Lung microvascular endothelial cell (primary cell): ENCODE measurements at places on chromosomes 2 and 18.

DNA sequence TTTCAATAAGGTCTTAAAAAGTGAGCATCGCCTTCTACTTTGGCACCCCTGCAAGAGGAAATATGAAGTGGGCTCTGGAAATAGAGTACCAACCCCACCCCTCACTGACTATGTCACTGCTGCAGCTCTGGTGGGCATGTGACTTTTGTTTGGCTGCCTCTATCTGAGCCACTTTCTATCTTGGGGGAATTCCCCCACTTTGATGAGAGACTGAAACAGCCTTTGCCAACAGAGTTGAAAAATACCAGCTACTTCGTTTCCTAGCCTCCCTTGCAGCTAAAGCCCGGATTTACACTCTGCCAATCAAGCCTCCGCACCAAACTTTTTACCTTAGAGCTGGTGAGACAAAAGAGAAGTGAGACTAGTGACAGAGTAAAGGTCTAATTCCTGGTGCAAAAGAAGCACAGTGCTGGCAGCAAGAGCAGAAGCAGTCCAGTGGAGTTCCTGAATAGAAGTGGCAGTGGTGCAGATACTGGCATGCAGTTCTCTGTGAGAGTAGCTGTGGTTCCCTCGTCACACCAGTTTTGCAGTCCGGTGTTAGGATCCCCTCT lies 12.0 kb upstream of the GALNT14 start:
- no peak for DNase-seq

- no peak for DNase-seq
Measured at GRCh38 chr2:40740419-40740818, 288.5 kb upstream of the SLC8A1 start.

DNA sequence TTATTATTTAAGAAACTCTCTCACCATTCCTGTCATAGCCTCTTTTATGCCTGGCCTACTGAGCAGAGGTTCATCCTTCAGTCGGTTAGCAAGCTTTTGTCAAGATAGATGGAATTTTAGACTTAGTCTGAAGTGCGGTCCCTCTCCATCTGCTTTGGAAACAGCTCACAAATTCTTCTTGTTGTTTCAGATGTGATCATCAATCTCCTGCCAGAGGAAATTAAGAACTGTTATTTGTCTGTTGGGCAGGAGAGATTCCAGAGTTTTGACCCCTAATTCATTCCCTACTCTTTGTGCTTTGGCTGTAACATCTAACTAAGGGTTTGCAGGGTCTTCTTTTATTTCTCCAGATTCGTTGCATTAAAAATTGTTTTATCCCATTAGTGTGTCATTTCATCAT lies 56.4 kb downstream of the LRRTM1 start:
- DNase-seq = no peak

GRCh38 chr18:7512348-7512747 lies 54.8 kb upstream of the PTPRM start:
- no peak for DNase-seq

- no peak for DNase-seq
Measured at GRCh38 chr18:62880673-62881364, 165.5 kb downstream of the PHLPP1 start.

DNA sequence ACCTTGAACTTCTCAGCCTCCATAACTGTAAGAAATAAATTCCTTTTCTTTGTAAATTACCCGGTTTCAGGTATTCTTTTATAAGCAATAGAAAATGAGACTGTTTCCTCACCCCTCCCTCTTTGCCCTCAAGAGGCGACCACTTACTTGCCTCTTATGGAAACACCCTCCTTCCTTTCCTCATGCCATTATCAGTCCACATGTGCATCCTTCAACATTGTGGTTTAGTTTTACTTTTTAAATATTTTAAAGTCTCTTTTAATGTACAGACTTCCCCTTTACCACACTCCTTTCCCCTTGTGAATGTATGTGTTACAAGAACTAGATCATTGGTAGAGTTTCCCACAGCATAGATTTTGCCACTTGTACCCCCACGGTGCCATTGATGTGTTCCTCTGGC lies 202.4 kb upstream of the SIX2 start:
- DNase-seq = no peak

- no peak for DNase-seq
Measured at GRCh38 chr18:58443671-58444070, 185.2 kb downstream of the ALPK2 start.

DNA sequence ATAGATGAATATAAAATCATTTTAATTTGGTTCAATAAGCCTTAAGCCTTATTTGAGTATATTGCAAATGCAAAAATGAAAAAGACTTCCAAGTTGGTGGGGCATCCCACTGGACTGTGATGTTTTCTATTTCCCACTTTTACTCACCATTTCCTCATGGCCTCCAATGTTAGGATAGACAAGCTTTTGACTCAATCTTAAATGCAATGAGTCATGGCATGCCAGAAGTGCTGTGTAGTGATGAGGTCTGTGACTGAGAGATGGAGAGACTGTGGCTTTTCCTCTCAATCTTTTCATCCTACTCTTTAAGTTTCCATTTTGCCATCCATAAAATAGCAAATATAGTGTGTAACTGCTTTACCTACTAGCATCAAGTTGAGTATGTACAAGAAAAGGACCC lies 1401.2 kb upstream of the CELF4 start:
- no peak for DNase-seq
